ENCODE measurements at places on chromosomes 6 and 20.

GRCh38 chr6:44771647-44772415, 384.3 kb downstream of the CDC5L start:
- no peak for DNase-seq

- DNase-seq: no peak
Measured at GRCh38 chr20:23200413-23200812, 114.3 kb upstream of the CD93 start.

DNA sequence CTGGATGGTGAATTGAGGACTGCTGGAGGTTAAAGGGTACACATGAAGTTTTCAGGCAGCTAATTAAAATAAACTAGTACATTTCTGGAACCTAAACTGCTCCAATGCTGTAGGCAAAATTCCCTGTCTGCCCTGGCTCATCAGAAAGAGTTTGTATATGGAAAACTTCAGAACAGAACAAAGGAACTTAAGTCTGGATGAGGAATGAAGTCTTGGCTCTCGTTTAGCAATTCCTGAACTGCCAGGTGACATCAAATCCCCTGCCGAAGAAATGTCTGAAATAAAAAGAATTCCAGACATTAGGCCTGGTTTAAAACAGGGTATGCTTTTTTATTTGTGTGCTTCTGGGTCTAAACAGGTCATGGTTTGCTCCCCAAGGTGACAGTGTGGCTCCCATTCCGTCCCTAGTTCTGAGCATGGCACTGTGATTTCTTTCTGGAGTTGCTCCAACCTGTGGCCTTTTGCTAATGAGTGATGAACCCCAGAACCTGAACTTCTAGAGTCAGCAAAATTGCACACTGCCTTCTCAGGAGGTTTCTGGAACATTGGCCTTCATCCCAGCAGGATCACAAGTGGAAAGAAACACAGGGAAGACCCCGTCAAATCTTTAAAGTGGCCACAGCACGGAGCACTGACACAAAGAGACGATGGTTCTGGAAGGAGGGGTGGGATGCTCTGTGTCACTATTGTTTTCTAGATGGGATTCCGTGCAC, 129.4 kb upstream of the NAA20 start:
- DNase-seq: no peak

- no peak for DNase-seq
Measured at GRCh38 chr20:59701236-59701635, 96.9 kb downstream of the PHACTR3 start.

DNA sequence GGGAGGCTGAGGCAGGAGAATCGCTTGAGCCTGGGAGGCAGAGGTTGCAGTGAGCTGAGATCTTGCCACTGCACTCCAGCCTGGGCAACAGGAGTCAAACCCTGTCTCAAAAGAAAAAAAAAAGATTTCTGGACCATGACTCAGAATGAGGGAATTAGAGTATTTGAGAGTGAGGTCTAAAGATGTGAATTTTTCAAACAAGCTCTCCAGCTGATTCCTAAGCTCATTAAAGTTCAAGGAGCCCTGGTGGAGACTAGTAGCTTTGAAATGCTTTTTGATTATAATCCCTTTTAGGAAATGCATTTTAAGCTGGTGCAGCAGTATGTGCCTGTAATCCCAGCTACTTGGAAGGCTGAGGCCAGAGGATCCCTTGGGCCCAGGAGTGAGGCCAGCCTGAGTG, 21.8 kb upstream of the SRF start:
- DNase-seq: no peak

GRCh38 chr6:6176127-6176526, 144.3 kb downstream of the F13A1 start:
- no peak for DNase-seq

- DNase-seq: no peak
Measured at GRCh38 chr6:146258206-146258605, 229.3 kb downstream of the GRM1 start.

DNA sequence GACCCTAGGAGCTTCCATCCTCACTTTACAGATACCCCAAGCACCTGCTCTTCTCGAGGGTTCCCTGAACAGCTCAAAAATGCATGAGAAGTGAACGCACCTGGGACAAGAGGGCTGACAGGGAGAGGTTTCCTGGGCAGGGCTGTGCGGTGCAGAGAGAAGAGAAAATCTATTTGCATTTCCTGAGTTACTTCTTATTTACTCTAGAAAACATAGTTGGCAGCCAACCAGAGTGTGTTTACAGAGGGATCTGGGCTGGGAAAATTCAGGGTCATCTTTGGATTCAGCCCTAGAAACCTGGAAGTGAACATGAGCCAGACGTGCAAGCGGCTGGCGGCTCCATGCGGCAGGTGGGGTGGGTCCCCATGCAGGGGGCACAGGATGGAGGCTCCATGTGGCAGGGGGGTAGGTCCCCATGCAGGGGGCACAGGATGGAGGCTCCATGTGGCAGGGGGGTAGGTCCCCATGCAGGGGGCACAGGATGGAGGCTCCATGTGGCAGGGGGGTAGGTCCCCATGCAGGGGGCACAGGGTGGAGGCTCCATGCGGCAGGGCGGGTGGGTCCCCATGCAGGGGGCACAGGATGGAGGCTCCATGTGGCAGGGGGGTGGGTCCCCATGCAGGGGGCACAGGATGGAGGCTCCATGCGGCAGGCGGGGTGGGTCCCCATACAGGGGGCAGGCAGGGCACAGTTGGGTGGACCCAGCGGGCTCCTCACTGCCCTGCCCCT, 342.0 kb downstream of the TAF4 start:
- no peak for DNase-seq

- no peak for DNase-seq
Measured at GRCh38 chr6:21164768-21165326, 428.7 kb upstream of the SOX4 start.

GRCh38 chr20:12311094-12311865, 393.6 kb downstream of the BTBD3 start:
- no peak for DNase-seq

GRCh38 chr6:105514306-105514705, 111.4 kb upstream of the PREP start:
- no peak for DNase-seq

DNA sequence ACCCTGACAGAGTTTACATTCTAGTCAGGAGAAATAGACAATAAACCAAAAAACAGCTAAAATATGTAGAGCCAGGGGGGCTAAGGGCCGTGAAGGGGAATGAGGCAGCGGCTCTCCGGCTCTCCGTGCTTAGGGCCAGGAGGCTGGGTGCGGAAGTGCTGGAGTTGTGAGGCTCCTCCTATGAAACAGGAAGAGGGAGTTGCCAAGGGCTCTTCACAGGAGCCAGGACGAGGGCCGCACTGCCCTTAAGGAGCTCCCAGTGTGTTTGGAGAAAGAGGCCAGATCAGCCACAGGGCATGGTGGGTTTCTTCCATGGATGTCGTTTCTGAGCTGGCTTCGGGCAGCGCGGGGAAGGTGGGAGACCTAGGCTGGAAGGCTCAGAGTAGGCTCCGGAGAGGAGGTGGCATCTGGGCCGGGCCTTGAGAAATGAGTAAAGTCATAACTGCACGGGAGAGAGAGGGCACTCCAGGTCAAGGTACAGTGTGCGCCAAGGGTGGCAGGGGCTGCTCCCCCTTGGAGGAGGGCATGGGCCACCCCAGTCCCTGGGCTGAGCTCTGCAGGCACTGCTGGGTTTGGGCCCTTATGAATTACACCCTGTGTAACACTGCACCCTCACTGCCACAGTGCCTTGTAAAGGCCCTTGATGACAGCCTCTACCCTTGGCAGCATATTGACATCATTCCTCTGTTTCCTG, 20.8 kb upstream of the MLN start:
- DNase-seq: no peak

GRCh38 chr20:44698351-44698750, 16.8 kb upstream of the CCN5 start:
- DNase-seq: no peak

- DNase-seq: no peak
Measured at GRCh38 chr6:98292810-98293209, 541.6 kb upstream of the POU3F2 start.

DNA sequence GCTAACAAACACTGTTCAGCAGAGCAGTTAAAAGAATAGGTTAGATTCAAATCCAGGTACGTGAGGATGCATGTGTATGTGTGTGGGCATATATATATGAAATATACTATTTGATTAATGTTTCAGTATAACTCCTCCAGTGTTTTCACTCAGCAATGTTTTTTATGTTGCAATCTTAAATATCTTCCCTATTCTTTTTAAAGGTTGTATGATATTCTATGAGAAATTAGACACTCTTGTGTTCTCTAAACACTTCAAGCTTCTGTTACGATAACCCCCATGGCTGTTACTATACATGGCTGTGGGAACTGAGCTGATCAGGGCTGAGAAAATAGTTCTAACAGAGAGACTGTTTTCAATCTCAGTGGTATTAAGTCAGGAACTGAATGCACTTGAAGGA, 421.0 kb downstream of the CBLN4 start:
- DNase-seq: no peak

DNA sequence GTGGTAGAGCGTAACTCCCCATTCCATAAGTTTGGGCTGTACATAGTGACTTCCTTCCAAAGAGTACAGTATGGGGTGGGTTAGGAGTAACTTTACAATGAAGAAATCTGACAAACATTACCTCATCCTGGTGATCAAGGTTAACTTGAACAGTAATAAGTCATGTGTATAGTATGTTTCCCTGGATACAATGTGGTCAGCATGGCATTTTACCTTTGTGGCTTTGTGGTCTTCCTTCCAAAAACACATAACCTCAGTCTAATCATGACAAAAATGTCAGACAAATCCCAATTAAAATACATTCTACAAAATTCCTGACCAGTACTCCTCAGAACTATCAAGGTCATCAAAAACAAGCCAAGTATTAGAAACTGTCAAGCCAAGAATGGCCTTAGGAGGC, 225.1 kb downstream of the UBE3D start:
- no peak for DNase-seq

- DNase-seq: no peak
Measured at GRCh38 chr6:136149311-136149710, 100.8 kb downstream of the MTFR2 start.

DNA sequence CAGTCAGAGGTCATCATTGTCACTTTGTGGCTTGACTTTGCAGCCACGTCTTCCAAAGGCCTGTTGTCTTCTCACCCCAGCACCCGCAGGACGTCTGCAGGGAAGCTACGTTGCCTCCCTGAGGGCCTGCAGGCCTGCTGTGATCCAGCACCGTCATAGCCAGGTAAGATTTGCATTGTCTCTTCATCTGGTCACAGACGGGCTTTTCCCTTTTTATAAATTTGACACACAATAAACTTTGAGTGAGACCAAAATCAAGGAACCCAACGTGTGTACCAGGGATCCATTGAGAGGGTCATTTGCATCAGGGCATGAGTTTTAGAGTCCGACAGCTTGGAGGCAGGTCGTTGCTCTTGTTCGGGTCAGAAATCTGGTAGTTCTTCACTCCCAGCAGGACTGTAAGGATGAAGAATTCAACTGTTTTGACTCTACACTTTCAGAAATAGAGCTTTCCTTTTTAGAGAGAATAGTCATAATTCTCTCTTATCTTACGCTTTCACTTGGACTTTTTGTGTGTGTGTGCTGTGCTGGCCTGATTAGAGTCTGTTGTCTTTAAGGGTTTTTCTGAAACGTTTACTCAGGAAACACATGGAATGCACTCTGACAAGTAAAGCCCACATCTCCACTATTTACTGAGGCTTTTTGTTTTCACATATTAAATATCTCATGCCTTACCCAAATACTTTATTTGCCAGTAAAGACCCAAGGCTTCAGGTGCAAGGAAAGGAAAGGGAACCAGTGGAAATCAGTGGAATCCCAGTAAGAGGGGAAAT, 177.2 kb upstream of the TAB2 start:
- DNase-seq: no peak

GRCh38 chr6:42441697-42442081, 10.0 kb downstream of the TRERF1 start:
- no peak for DNase-seq

- no peak for DNase-seq
Measured at GRCh38 chr6:17758119-17758518, 51.4 kb upstream of the NUP153 start.

- no peak for DNase-seq
Measured at GRCh38 chr6:39178235-39178634, 51.0 kb downstream of the KCNK5 start.

DNA sequence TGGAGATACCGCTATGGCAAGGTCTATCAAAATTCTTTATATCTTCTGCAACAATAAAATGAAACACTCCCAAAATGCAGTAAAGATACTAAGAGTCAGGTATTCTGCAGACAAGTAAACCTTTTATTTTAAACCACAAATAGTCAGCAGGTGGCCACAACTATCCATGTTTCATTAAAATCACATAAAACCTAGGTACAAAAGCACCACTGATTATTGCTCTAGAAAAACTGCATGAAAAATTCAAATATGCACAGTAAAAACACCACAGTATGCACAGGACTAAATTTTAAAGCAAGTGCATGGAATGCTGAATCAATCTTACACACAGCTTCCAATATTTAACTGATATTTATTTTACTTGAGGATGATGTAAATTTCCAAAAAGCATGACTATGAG, 33.3 kb downstream of the HMGN3 start:
- DNase-seq: no peak

- DNase-seq: no peak
Measured at GRCh38 chr20:17806739-17807441, 107.1 kb downstream of the BANF2 start.

DNA sequence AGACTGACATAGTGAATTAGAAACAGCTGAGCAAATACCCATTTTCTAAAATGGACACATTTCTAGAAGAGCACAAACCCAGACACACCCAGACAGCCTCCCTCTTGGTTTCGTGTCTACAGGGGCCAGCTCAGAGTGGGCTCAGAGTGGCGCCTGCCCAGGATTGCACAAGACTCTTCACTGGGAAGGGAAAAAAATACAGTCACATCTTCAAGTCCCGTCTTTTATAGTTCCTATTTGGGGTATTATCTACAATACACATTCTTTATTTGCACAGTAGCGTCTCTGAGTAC, 246.1 kb upstream of the AFDN start:
- no peak for DNase-seq

DNA sequence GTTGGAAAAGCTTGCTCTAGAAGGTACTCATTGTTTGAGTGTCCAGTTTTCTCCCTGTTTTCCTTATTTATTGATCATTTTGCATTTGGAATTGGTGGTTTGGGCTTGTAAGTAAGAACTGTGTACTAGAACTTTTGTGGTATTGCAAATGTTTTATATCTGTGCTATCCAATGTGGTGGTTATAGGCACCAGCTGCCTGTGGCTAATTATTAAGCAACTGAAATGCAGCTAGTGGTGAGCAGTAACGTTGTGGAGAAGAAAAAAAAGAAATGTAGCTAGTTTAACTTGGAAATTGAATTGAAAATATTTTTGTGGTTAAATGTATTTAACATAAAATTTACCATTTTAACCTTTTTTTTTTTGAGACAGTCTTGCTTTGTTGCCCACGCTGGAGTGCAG, 50.7 kb upstream of the MAPK13 start:
- no peak for DNase-seq

DNA sequence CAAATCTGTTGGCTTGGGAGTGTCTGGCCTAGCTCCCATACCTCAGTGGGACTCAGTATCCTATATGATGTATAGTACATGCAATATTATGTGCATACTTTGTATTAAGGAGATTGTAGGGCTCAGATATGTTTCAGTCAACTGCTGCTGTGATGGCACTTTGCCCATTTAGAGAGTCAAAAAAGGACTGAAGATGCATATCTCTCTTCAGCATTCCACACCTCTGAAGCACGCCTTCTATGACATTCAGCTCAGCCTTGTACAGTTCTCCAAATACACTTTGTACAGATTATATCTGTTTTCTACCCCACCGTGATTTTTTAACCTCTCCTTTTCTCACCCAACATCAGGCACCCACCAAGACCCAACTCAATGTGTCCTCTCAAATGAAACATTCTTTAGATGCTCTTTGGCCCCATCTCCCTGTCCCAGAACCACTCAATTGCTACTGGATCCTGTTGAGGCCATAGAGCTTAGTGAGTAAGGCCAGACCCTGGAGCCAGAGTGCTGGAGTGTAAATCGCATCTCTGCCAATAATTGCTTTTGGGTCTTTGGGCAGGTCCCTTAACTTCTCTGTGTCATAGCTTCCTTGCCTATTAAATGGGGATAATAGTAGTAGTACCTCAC, 15.6 kb downstream of the ENPP1 start:
- DNase-seq: no peak
